T47D (cell line): ENCODE measurements at places on chromosomes 7 and 10.

- DNase-seq: no peak
Observed at GRCh38 chr10:20492447-20492846, 404.7 kb downstream of the NEBL start.

DNA sequence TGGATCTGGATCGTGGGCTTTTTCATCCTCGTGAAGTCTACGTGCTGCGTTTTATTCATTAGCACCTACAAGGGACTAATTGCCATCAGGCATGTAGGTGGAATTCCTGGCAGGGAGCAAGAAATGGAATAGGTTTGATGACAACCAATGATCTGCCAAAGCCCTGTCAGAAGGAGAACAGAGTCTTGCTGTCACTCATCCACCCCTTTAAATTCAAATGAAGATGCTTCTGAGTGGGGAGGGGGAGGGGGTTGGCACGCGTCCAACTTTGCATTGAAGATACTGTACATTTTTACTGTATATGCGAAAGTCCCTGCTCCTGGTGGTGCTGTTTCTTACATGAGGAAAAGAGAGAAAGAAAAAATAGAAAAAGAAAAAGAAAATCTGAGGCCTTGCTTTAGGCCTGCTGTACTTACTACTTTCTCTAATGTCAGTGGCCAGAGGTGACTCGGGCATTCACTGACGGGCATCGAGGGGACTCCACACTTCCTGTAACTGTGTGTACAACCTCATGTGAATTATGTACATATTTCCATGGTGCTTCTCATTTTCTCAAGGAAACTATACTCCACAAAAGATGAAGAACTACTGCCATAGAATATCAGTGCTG, 569.1 kb downstream of the INHBA start:
- no peak for DNase-seq

GRCh38 chr10:71255550-71255807, 43.1 kb downstream of the UNC5B start:
- no peak for DNase-seq

DNA sequence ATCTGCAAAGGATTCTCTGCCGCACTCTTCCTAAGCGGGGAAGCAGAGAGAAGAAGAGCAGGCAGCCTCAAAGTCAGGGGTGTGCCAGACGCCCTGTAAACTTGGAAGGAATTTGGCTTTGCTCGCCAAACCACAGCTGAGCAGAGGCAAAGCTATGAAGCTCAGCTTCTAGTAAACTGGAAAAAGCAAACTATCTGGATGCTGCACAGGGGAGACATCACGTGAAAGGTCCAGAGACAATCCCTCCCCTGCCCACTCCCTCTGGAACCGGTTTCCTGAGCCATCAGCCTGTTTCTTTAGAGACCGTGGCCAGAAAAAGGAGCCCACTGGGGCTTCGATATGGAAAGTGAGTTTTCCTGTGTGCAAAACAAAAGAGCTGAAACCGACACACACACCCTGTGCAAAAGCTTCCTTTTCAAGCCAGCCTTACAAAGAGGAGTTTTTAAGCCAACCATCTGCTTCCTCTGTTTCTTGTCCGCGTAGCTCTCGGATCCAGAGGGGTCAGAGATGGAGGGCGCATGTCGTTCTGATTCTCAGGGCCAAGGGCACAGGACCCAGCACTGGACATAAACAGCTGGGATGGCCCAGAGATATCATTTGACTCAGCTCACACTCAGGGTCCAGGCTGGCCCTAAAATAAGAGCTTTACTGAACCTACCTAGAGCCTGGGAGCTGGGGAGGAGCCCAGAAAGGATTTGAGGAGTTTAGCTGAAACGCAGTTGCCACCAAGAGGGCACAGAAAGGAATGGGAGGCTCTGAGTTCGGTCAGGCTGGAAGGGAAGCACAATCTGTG, 58.2 kb upstream of the DNAAF5 start:
- DNase-seq: no peak

GRCh38 chr10:43211431-43212042, 55.3 kb downstream of the RASGEF1A start:
- DNase-seq: no peak

DNA sequence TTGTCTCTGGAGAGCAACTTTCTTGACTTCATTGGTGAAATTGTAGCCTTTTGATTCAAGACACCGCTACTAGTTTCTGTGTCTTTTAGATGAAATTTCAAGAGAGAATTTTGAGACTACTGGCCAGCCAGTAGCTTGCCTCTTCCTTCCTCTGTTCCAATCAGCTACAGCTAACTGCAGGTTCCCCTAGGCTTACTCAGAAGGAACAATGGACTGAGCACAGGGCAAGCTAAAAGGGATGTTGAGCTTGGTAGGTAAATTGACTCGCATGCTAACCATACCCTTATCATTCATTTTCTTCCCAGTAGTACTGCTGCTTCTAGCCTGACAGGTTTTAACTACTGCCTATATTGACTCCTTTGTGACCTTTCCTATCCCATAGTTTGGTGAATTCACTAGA, 81.1 kb downstream of the RUNDC3B start:
- DNase-seq: no peak
